ENCODE measurements at places on chromosomes 3 and 15.
A peak's percentile ranks its signal among the peaks of the same experiment; 100 is the strongest.

DNA sequence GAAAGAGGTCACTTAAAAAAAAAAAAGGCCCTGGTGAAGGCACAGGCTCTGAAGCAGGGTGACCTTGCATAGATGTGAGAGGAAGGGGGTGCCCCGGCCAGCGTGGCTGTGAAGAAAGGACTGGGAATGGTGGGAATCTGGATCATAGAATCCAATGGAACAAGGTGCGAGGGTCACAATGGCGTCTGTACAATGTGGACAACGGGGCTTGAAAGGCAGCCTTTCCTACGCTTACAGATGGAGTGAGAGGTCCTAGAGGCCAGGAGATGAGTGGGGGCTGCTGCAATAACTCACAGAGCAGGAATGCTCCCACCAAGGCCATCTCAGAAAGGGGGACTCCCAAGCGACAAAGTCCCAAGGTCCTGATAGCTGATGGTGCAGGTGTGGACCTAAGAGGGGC, 162.2 kb downstream of the ATP10A start:
- no peak for DNase-seq

DNA sequence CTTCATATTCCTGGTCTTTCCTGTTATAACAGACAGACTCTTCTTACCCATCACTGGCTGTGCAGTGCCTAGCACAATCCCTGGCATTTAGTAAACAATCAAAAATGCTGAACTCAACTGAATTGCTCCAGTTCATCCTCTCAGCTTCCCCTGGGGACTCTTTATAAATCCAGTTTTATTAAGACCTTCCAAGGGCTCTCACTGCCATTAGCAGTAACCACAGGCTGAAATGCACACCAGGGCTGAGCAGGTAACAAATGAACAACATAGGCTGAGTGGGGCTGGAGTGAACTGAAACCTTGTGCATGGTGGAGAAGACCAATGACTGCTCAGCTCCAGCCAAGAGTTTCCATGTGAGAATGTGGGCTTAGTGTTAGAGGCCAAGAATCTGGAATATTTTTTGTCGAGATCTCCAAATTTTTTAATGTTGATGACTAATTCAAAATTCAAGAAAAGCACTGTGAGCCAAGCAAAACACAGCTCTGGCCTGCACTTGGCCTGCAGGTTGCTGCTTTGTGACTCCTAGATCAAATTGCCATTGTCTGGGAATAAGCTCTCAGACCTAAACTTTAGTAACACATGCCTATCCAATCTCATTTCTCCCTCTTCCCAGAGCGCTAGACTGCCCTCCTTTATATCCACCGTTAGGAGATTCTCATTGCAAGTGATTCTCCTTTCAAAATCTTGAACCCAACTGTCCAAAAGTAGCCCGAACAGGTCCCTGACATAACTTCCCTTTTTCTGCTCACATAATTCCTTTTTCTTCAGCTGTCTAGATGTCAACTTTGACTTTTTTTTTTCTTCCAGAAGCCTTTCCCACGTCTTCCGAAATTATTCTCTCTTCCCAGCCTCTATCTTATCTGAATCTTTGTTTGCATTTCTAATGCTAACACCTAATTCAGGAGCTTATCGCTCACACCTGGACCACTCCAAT, 7.4 kb downstream of the SQOR start:
- no peak for DNase-seq

DNA sequence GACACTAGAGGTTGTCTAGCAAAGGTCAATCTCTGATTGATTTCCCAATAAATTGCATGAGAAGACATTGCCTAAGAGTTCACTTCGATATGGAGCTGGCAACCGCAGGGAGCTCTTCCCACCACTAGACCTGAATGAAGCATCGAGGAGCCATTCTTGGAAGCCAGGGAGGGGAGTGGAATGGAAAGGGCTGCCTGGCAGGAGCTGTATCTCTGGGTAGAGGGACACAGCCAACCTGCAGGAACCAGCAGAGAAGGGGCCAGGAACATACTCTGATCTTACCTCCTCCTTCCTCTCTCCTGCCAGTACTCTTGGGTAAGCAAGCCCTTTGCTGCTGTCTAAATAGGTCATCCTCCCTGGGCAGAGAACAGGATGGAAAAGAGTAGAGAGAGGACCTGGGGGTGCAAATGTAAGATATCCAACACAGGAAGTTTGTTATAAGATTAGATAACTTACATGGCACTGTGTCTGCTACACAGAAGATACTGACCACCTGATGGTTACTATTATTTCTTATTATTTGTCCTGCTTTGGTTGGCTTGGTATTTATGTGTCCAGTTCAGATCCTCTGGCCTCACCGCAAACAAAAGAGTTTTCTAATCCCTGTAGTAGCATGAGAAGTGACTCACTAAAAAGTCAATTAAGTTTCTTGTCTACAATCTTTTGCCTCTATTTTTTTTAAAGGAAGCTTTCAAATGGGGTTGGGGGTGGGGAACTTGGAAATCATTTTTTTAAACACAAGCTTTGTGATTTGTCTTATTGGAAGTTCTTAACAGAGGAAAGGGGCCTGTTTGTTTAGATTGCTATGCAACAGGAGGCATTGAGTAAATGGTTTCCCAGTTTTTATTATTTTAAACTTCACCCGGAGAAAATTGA, 156.7 kb upstream of the TSC22D2 start:
- no peak for DNase-seq

DNA sequence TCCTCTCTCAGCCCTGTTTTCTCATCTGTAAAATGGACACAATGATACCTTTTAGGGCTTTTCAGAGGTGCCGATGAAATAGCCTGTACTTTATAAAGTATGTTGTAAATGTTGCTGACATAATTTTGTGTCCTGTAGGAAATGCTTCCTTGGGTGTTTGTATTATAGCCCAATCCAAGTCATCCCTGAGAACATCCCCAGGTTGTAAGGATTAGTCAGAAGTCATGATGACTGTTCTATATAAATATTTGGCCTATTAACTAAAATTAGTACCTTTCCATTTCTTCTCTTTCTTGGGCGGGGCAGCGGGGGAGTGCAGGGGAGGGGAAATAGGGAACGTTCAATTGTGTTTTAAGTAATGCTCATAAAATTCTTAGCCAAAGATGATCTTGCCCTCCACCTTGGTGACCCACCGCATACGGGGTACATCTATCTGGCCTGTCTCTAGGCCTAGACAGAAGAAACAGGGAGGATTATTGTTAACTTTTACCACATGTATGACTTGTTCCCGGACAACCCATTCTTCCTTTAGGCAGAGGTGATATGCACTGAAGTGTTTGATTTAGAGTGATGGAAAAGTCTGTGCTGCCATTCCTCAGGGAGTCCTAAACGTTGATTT, 120.7 kb downstream of the VGLL4 start:
- no peak for DNase-seq

GRCh38 chr3:143222505-143222904, 102.9 kb downstream of the CHST2 start:
- no peak for DNase-seq

DNA sequence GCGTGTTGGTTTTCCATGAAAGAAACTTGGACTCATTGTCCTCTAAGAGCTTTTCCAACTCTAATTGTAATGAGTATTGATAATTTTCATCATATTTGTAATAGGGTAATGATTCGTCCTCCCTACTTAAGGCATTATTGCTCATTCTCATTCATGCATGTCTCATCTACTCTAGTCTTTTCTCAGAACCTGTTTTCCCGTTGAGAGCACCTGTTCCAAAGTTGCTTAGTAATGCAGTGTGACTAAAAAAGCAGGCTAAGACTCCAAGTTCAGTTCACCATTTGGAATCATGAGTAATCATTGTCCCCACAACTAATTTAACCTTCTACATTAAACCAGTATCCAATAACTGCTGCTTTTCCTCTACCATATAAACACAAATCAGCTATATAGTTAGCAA, 84.0 kb downstream of the FILIP1L start:
- DNase-seq: no peak

DNA sequence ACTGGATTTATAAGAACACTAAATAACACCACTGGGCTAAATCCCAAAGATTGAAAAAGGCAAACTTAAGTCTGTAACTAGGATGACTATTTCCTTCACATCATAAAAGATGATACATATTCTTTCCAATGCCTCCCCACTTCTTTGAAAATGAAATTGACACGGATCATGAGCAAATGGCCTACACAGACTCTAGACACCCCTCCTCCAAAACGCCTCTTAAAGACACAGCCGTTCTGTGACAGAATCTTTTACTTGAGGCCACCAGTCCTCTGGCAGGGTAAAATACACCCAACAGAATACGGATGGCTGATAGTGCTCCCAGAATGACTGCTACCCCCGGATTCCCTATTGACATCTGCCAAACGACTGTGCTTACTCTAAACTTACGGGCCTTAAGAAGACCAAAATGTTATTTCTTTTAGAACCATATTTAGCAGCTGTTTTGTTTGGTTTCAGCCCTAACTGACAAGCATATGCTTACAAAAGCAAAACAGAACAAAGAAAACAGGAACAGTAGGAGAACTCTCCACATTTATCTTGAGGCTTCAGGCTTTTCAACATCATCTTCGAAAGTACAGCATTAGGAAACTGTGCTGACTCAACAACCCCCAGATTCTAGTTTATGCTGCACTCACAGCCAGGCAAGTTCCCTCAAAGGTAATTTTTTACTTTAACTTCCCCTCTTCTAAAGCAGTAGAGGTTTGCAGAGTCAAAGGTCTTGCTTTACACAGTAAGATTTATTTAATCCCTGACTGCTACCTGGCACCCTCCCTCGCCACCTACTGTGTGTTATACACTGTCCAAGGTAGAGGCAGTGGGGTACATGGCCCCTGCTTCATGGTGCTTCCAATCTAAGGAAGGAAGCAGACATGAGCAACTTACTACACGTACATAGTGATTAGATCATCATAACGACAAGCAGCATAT, 84.3 kb downstream of the TNIK start:
- DNase-seq: peak; percentile 44

DNA sequence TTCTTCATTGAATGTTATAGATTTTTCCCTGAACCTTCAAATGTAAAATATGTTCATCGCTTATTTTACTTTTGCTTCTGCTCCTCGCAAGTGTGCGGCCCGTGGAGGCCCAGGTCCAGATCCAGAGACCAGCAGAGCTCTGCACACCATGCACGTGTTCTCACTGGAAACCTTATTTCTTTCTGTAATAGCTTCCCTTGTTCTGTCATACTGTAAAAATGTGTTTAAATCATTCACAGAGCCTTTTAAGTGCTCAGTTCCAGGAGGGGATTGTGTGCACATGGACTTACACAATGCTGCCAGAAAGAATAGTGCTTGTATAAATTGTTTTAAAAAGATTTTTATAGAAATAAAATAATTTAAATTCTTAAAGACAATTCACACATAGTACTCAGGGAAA, 359.3 kb downstream of the GABRG3 start:
- no peak for DNase-seq

GRCh38 chr3:189724356-189724755, 93.2 kb downstream of the TP63 start:
- no peak for DNase-seq

- no peak for DNase-seq
Measured at GRCh38 chr3:123718108-123718507, 133.3 kb upstream of the HACD2 start.

DNA sequence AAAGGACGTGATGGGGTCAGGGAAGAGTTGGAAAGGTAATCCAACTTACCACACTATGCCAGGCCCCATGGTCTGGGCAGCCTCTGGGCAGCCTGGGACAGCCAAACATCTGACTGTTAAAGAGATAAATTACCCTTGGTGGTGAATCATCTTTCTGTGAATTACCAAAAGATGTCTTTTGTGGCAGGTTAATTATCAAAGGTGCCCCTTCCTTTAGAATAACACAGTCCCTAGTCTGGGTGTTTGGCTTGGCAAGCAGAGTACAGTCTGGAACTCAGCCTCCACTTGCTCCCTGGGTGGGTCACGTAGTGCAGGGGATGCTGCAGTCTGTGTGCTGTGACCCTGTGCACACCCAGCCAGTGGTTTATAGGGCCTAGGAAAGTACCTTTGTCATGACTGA, 113.1 kb downstream of the ZNF621 start:
- DNase-seq: no peak

DNA sequence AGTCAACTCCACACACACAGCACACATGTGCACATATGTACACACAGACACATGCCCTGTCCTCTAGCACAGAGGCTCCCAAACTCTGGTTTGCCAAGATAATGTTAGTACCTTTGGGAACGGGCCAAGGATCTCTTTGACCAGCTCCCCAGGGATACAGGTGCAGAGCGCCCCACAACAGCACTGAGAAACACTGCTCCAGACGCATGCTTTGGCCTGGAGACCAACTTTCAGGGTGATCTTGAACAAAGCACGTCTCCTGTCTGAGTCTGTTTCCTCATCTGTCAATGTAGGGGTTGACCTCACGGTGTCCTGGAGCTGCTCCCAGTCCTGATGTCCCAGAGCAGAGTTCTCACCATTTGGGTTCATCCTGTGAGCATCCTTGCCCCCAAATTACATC, 15.9 kb upstream of the SKOR1 start:
- DNase-seq: no peak

GRCh38 chr15:57472861-57473260, 96.6 kb downstream of the CGNL1 start:
- DNase-seq: no peak

DNA sequence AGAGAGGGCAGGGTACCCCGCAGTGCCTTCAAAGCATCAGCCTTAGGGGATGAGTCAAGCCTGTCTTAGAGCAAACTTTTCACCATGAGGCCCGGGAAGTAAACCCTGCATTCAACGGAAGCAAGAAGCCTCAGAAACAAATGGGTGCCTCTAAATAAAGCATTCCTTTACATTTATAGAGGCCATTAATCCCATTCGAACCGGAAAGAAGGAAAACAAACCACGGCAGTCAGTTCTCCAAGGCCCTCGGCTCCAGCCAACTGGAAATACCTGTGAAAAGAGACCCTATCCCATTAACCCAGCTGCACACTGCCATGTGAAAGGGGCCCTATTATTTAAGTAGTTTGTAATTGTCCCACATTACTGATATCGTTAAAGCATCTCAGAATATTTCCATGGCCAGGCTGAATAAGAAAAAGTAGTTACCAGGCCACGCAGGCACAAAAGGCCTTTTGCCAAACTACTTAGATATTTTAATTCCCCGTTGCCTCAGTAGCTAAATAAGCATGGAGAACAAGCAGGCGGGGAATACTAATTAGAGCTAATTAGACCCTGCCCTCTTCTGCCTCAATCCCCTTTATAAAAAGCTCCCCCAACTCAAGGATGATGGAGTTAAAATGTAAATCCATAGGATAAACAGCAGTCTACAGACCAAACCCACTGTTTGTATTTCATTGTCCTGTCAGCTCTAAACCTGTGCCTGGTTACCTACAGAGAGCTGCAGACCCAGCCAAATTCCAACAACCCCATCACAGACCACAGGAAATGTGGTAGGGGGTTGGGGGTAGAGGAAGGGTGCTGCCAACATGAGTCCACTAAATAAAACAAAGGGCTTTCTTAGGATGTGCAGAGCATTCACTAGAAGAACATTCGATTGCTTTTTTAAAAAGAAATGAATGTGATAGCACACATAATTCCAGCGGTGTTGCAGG, 4.1 kb downstream of the ITGB5 start:
- no peak for DNase-seq

- DNase-seq: no peak
Measured at GRCh38 chr3:106795553-106795952, 581.7 kb upstream of the CCDC54 start.

DNA sequence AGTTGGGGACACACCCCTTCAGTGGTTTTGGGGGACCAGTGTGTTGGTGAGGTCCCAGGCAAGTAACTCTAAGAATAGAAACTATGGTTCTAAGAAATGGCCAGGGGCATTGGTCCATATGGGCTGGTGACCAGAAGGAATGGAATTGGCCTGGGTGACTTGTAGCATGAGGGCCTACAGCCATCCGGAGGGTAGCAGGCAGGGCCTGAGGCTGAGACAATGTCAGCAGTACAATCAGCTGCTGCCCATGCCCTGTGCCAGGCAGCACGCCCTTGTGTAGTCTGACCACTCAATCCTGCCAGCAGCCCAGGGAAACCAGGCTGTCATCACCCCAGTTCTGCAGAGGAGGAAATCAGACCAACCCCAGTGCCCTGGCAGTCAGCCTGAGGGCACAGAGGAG, 100.6 kb downstream of the DNAJB8 start:
- no peak for DNase-seq

All from brain pericyte (primary cell).